ENCODE measurements at places on chromosomes 13 and 19.

DNA sequence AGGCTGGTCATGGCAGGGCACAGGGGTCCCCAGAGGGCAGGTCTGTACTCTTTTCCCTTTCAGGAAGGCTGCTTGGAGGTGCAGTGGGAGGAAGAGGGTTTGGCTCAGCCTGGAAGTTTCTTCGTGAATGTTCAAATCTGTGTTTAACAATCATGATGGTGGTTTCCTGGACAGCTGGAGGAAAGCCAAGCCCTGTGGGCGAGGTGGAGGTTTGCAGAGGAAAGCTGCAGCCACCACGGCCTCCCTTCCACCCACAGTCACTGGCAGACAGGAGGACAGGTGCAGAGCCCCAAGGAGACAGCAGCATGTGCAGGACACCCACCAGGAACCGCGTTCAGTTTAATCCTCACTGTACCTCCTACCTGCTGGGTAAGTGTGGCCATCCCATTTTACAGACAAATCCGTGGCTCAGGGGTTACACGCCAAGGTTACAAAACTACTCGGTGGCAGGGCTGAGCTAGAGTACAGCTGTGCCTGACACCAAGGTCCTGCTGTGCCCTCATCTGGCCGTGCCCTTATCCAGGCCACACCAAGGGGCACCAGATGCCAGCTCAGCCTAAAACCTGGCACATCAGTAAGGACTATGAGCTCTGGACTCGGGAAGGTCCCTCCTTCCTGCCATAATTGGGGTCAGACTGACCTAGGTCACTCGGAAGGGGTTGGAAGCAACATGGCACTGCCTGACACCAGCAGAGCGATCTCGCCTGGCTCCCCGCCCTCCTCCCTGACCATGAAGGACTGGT, 34.1 kb downstream of the SUGP2 start:
- no peak for DNase-seq

DNA sequence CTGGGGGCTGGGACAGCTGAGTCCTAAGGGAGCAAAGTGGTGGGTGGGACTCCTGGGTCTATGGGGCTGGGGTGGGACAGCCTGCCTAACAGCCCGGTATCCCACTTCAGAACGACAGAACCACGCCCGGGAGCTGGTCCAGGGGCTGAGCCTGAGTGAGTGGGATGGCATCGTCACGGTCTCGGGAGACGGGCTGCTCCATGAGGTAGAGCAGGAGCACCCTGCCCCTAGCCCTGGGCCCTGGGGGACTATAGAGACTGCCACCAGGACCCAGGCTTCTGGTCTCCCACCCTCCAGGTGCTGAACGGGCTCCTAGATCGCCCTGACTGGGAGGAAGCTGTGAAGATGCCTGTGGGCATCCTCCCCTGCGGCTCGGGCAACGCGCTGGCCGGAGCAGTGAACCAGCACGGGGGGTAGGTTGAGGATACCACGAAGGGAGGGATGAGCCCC, 8.6 kb downstream of the SPHK2 start:
- DNase-seq, result no peak

GRCh38 chr19:45424191-45425058, 708 bp upstream of the ERCC1 start:
- DNase-seq, result no peak

DNA sequence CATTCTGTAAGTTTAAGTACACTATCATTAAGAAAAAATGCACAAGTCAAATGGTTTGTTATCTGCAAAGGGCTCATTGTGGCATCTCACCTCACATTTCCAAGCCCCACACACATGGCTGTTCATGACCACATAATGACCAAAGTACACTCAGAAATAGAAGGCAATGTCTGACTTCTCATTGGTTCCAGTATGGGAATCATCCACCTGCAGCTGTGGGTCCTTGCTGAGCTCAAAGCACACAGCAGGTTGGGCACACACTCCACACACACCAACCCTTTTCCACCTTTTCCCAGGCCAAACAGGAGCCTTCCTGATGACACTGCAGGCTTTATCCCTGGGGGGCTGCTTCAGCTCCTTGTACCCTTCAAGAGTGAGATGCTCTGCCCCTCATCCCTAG, 11.8 kb downstream of the CLC start:
- DNase-seq, result no peak

DNA sequence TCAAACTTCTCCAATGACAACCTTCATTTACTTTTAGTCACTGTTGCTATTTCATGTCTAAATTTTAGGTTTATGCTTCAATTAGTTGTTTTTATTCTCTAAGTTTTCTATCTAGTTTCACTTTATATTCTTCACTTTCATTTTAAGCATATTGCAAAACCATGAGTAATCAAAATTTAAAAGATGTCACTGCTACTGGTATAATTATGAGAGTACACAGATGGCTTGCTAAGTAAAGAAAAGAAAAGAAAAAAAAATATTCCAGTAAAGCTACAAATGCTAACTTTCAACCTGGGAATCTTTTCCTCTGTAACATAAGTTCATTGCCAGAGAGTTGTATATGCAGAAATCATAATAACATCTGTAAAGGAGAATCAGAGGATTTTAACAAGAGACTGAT, 1624.7 kb downstream of the PCDH9 start:
- no peak for DNase-seq

DNA sequence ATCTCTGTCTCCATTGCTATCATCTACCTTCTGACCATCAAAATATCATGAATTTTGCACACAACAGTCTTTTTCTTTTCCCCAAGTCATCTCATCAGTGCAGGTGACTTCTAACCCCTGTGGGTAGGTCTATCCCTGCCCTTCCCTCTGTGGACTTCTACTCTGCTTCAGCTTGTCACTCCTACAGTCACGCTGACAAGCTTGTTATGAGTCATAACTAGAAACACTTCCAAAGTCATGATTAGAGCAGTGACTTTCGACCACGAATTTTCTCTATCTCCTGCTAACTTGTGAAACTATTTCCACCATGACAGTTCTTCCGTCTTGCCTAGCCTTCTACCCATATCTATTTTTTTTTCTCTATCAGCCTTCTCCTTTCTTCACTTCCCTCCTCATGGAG, 343.7 kb upstream of the ARGLU1 start:
- no peak for DNase-seq

All from stimulated activated CD8-positive, alpha-beta memory T cell treated with anti-CD3 and anti-CD28 coated beads, Interleukin-4, amount 100 ng/mL, for 4 hours (primary cell).